ENCODE measurements at places on chromosomes 1 and 21.
A peak's percentile ranks its signal among the peaks of the same experiment; 100 is the strongest.

DNA sequence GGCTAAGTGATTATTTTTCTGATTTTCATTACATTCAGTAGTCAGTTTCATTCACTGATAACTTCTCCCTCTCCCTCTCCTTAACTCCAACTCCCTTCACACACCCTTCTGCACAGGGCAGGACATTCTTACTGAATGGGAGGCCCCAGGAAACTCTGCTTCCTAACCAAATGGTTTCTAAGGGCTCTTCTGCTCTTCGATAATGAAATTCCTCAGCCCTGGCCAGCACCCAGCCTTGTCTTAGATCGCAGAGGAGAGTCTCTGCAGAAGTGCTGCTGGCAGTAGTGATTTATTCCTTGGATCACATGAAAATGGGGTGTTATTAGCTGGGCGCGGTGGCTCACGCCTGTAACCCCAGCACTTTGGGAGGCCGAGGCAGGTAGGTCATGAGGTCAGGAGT, 16.4 kb downstream of the PLEKHM2 start:
- DNase-seq = no peak

DNA sequence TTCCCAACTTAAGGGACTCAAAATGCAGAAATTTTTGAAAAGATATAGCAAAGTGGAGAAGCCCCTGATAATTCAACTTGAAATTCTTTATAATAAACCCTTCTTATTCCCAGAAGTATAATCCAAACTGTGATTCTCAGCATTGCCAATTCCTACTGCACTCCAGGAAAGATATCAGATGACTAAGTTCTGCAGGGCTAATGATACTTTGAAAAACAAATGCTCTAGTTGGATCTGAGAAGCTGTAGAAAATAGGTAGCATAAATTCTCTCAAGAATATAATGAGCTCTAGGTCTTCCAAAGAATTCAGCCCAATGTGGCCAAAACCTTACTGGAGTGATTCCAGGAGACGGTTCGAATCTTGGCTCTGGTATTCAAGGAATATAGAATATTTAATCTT, 294.0 kb upstream of the PTBP2 start:
- no peak for DNase-seq

DNA sequence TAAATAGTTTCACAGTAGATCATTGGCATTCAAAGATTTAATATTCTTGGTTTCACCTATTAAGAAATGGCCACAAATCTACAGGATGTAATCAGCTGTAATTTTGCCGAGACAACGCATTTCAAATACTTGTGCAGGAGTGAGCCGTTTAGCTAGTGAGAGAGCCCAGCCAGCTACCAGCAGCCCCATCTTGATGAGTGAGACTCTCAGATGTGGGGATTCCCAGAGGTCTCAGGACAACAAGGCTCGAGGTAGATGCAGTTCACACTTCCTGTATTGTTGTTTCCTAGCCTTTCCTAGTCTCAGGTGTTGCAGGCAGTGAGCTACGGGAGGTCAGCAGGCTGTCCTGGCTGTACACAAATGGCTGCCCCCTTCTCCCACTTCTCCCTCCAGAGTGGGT, 108.6 kb downstream of the PBX1 start:
- no peak for DNase-seq

- DNase-seq = no peak
Measured at GRCh38 chr21:31220575-31220974, 123.5 kb downstream of the TIAM1 start.

DNA sequence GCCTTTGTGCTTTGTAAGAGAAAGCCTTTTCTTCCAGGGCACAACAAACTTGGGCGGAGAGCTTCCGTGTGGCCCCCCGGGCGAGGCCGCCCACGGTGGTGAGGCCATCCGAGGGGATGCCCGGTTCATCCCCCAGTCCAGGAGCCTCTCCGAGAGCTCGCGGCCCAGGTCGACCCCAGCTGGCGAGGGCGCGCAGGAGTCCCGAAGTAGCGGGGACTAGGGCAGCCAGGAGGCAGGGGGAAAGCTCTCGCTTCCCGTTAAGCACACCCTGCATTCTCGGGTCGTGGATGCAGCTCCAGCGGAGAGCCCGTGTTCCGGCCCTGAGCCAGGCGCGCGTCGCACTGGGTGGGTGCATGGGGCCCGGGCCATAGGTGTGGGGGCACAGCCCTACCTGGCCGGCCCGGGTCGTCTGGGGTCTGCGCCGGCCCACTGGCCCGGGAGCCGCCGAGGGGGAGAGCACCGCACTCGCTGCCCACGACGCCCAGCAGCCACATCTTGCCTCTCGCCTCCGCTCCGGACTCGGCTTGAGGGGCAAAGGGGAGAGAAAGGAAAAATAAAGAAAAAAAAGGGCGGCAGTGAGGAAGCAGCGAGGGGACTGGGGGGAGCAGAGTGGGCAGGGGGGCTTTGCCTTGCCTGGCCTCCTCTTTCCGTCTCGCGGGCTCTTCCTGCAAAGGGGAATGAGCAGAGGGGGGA, 1.8 kb downstream of the RNF220 start:
- DNase-seq = no peak

GRCh38 chr1:184416946-184417345, 30.1 kb downstream of the C1orf21 start:
- DNase-seq = no peak

GRCh38 chr1:106746448-106747085, 309.9 kb upstream of the PRMT6 start:
- DNase-seq = no peak

GRCh38 chr1:9453375-9453774, 85.9 kb upstream of the SLC25A33 start:
- DNase-seq = no peak

GRCh38 chr1:65668368-65668767, 124.3 kb upstream of the PDE4B start:
- no peak for DNase-seq

GRCh38 chr1:226529891-226530290, 18.7 kb upstream of the STUM start:
- DNase-seq = no peak

- no peak for DNase-seq
Measured at GRCh38 chr1:192807211-192808162, 1.4 kb upstream of the RGS2 start.

DNA sequence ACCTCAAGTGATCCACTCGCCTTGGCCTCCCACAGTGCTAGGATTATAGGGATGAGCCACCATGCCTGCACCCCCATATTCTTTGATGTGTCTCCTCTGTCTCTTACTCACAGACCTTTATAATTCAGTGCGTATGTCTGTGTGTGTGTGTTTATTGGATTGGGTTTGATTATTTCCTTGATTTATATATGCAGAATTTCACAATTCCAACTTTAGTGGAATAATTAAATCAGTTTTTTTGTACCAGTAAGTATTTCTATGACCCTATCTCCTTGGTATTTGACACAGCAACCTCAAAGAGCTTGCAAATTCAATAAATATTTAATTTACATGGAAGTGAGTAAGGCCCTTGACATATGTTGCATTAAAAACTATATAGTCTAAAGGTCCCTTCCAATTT, 333.9 kb upstream of the ADAMTS5 start:
- DNase-seq = no peak

GRCh38 chr1:89780721-89781120, 40.1 kb upstream of the LRRC8D start:
- no peak for DNase-seq

- DNase-seq = no peak
Measured at GRCh38 chr1:110086961-110087360, 16.5 kb upstream of the ALX3 start.

DNA sequence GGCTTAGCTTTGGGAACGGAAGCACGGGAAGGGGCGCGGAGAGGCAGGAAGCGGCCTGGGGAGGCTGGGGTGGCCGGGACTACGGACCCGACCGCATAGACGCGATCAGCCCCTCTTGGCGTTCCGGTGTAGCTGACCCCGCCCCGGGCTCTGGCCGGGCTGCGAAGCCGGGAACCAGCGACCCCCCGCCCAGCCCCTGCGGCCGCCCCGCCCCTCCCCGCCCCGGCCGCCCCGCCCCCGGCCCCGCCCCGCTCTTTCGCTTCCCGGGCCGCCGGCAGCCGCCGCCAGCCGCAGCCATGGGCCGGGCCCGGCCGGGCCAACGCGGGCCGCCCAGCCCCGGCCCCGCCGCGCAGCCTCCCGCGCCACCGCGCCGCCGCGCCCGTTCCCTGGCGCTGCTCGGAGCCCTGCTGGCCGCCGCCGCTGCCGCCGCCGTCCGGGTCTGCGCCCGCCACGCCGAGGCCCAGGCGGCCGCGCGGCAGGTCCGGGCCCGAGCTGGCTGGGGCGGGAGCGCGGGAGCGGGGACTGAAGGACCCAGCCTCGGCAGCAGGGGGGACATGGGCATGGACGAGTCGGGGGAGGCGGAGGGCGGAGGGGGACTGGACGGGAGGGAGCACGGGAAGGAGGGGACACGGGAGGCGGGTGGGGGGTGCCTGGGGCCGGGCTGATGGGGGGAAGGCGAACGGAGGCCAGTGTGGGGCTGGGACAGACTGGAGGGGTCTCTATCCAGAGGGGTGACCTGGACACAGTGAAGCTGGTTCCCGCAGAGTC, at the start of gene SELENON:
Gene SELENON (plus strand): TSS at position 259 of the 768 bp plus-strand sequence. CDS start 38 bp downstream, at position 297.
- peak; percentile 45 for DNase-seq

- peak; percentile 50 for DNase-seq
Measured at GRCh38 chr1:94022471-94023189, 98.3 kb downstream of the ABCA4 start.

DNA sequence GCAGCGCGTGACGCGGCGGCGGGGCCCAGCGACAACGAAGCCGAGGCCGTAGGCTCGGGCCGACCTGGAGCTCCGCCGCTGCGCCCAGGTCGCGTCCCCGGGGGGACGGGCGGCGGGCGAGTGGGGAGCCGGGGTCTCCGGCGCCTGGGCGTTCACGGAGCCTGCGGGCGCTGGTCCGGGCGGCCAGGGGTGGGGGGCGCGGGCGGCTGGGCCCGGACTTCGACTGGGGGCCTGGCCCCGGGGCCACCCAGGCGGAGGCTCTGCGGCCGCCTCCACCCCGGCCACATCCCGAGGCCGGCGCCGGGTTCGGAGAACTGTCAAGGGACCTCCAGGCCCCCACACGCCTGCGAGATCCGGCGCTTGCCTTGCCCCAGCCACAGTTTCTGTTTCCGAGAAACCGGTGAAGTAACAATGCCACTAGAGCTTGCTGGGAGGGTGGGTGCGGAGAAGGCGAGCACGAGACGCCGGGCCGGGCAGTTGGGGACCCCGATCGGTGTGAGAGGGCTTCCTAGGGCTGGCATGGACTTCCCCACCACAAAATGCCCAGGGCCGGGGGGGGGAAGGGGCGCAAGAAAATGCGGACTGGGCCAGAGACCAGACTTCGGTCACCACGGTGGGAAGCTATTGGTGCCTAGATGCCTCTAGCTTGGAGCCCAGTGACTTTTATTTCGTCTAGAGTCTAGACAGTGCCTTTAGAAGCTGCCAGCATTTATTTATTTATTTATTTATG, 501 bp downstream of the FBXO6 start:
- DNase-seq = no peak

- peak; percentile 80 for DNase-seq
Measured at GRCh38 chr1:183226963-183227362, 40.9 kb downstream of the LAMC2 start.

DNA sequence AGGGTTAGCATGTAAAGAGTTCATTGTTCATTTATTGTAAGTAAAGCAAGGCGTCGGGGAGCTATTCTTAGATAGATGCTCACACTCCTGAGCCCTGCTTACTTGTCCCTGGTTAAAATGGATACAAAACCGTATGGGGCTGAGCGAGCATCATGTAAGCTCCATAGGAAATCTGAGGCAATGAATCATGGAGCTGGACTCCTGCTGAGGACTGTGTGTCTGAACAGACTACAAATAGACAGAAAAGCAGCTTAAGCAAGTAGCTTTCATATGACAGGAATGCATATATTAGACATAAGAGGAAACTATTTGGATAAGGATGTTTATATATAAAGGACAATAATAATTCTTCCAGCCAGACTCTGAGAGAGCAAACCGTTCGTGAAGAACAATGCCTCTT, 604.9 kb upstream of the PTBP2 start:
- no peak for DNase-seq

- no peak for DNase-seq
Measured at GRCh38 chr21:17467829-17468228, 45.0 kb upstream of the CXADR start.

- no peak for DNase-seq
Measured at GRCh38 chr1:16955186-16955585, 25.2 kb downstream of the MFAP2 start.

GRCh38 chr1:10031461-10031860, 1.3 kb upstream of the UBE4B start:
- no peak for DNase-seq

DNA sequence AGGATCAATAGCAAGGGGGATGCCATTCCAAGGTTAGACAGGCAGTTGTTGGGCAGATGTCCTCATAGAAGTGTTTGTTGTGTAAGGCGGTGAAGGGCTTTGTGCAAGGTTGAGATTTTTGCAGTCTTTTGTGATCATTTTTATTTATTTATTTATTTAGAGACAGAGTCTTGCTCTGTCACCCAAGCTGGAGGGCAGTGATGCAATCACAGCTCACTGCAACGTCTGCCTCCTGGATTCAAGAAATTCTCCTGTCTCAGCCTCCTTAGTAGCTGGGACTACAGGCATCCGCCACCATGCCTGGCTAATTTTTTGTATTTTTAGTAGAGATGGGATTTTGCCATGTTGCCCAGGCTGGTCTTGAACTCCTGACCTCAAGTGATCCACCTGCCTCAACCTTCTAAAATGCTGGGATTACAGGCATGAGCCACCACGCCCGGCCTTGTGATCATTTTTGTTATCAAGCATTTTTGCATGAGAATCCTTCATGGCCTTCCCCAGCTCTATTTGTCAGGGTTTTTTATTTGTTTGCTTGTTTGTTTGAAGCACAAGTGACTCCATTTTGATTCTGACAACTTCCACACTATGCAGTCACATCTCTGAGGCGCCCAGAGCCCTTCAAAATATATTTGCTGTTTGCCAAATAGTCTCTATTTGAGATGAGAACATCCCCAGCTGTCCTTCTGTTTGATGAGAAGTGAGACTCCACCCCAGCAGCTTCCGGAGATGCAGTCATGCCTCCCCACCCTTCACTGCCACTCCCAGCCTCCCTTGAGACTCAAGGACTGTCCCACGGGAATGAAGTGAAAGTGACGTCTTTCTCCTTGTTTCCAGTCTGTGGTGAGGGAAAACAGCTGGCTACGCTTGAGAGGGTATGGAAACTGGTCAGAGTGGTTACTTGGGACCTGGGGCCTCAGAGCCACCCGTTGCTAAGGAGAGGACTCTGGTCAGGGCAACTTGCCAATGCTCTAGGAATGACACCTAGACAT, 38.0 kb downstream of the TMEM50B start:
- peak; percentile 89 for DNase-seq

GRCh38 chr1:102875756-102876155, 232.6 kb downstream of the COL11A1 start:
- no peak for DNase-seq

Measured in NCI-H510A (cell line).